ENCODE measurements at places on chromosomes 2 and 18. TPM values are rescaled to one million over a fixed set of nuclear protein-coding genes. Genes with fewer than 3 reads are reported as not detected.
A peak's percentile ranks its signal among the peaks of the same experiment; 100 is the strongest.

DNA sequence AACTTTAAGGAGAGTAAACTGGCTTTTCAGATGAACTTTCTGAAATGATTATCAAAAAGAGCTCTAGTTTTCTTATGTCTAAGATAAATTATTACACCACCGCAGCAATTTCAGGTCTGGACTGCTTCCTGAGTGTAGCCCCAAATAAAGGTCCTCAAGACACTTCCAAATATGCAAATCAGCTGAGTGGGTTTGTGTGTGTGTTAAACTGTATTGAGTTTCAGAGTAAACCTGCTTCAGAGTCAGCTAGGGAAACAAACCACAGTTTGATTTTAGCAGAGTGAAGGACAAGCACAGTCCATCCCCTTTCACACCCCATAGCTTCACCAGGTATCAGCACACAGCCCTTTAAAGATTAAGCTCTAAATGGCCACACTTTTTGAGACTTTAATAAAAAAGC lies 168.7 kb downstream of the NRXN1 start:
- DNase-seq = no peak

- DNase-seq = peak; percentile 16
These were observed 1.5 kb downstream of the IER3IP1 start for GRCh38 chr18:47174545-47175116.

DNA sequence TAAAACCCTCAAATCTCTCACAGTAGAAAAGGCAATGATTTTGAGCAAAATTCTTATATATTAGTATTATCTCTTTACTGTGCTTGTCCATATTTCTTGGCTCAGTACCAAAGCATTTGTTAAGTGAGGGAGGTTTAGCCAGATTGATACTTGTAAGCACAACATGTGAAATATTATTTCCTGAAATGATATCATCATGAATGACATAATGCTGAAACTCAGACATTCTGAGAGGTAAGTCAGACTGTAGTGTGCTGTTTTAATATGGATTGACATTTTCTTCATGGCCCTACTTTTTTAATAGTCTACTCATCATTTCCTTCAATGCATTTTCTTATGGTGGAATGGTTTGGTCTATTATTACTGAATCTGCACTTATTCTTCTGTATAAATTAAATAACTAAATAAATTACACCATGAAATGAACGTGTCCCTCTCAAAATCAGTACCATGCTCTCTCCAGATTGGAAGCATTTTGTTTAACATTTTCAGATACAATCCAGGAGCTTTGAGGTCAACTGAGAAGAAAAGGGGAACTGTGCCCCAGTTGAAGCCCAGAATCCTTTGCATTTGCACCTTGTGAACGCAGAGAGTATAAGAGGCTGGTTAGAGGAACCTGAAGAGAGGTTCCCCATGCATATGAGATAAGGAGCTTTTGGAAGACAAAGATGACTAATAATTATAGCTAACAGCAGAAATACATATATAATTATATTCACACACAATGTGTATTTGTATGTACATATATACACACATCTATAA lies 50.1 kb upstream of the CRACDL start:
- DNase-seq = no peak

- DNase-seq = no peak
These were observed 68.5 kb downstream of the MYO5B start for GRCh38 chr18:50126471-50126870.

DNA sequence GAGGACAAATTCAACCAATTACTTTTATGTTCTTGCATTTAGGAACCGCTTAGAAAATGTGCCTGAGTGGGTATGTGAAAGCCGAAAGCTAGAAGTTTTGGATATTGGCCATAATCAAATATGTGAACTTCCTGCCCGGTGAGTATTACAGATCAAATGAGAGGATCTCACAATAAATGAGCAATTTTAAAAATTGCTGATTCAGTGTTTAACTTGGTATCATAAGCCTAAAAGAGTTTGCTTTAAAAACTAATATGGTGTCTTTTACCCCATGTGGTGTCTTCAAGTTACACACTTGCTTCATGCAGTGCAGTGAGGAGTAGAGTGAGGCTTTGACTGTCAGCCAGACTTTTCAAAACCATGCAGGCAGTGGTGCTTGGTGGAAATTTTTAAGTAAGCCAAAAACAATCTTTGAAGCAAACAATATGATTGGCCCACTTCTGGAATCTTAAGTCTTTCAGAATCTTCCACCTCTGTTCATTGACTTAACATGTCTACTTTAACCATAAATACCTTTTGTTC lies 199.6 kb downstream of the PHLPP1 start:
- DNase-seq = no peak

GRCh38 chr18:45839414-45840395 lies 14.2 kb downstream of the SIGLEC15 start:
- DNase-seq = peak; percentile 71

- DNase-seq = no peak
These were observed 228.6 kb downstream of the CD226 start for GRCh38 chr18:69718912-69719547.

GRCh38 chr2:11617984-11618707 lies 51.8 kb downstream of the NTSR2 start:
- DNase-seq = no peak

GRCh38 chr2:204871231-204871953 lies 326.1 kb downstream of the PARD3B start:
- no peak for DNase-seq

- DNase-seq = no peak
These were observed 65.7 kb downstream of the CAPN13 start for GRCh38 chr2:30741576-30741975.

DNA sequence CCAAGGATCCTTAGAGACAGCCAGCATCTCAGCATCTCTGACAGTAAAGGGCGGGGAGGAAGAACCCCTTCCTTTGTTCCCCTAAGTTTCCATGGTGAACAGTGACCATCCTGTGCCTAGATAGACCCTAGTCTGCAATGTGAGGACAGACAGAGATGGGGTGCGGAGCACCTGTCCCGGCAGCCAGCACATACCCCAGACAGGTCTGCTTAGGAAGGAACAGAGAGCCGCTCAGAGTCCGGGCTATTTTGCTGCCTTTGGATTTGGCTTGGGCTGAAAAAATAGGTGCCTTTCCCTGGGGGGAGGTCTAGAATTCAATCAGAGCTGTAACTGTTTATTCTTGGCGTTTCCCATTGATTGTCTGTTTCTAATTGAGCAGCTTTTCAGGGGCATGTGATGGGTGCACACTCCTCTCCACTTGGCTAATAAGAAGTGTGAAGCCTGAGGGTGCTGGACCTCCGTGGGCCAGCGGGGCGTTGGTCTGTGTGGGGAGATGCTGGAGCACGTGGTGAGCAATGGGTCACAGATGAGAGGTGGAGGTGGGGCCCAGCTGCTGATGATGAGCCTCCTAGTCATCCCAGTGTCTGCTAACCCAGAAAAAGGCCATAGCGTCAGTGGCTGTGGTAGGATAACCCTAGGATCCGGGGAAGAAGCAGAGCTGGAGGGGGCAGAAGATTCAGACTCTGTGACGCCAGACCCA lies 236.8 kb downstream of the SEPTIN10 start:
- no peak for DNase-seq

- no peak for DNase-seq
These were observed 55.3 kb upstream of the NABP1 start for GRCh38 chr2:191622374-191623320.

DNA sequence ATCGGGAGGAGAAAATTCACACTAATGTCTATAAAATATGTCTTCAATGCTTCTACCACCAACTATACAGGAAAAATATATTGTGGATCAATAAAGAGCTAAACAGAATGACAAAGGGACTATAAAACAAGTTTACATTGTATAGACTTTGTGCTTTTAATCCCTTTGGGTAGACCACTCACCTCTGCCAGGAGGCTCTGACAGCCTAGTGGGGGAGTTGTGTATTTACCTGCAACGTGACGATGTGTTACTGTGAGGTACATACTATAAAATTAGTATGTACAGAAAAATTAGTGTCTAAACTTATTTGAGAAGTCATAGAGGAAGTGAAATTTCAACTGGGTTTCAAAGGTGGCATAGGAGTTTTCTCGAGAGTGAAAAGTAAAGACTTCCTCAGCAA lies 243.3 kb upstream of the REG3G start:
- no peak for DNase-seq

DNA sequence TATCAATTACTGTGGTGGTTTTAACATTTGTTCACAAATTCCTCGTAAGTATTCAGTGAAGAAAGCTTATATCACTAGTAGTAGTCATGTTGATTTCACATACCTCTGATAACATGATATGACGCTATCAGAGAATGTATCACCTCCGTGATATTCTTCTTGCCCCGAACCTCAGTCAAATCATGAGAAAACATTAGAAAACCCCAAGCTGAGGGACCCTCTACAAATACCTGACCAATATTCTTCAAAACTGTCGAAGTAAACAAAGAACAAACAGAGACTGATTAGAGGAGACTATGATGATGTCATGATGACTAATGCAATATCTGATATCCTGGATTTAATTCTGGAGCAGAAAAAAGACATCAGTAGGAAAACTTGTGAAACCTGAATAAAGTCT lies 85.6 kb upstream of the SPOPL start:
- no peak for DNase-seq

DNA sequence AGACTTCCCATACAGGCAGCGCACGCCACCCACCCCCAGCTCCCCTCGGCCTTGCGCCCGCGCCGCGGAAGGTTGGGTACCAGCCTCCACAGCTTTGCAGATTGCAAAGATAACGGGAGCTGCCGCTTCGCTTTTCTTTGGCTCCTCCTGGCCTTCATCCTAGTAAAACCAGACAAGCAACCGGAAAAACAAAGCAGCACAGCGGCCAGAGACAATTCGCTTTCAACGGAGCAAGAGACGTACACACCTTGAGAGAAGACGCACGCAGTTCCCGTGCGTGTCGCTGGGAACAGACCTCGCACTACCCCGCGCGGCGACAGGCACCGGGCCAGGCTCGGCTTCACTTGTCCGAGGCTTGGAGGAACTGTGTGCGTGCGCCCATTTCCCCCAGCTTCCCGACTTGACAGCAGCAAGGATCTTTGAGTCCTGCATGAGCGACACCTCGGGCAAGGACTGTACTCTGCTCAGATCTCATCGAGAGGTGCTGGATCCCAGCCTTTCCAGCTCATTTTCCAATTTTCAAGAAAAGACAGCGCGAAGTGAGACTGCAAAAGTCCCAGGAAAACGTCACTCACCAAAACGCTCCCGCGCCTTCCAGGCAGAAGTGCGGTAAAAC lies 964 bp downstream of the ZBTB7C start:
- DNase-seq = no peak

GRCh38 chr2:27915874-27916273 lies 25.3 kb downstream of the BABAM2 start:
- no peak for DNase-seq

DNA sequence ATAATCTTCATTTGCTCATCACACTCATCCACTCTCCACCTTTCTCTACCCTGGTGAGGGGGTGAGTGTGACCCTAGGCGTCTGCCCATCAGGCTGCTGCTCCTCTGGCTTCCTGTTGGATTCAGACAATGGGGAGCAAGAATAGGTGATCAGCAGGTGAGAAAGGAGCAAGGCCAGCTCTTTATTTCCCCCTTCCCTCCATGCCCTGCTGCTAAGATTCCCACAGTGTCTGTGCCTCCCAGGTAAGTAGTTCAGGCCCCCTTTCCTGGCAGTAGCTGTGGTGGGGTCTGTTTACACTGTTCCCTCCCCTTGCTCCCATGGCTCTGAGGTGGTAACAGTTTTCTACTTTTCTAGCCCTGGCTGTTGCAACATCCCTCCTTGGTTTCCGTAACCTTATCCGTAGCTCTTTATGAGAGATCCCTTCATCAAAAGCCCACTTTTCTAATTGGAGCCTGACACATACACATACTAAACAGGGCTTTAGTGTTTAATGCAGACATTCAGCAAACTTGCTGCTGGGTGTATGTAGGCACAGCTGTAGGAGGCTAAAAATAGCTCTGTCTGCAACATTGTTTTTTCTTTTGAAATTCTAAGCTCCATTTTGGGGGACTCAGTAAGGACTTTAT lies 27.5 kb downstream of the MAP2 start:
- DNase-seq = no peak

GRCh38 chr2:64945973-64946768 lies 43.0 kb upstream of the SLC1A4 start:
- DNase-seq = no peak

- DNase-seq = no peak
These were observed 401.7 kb downstream of the TSN start for GRCh38 chr2:122157158-122157557.

DNA sequence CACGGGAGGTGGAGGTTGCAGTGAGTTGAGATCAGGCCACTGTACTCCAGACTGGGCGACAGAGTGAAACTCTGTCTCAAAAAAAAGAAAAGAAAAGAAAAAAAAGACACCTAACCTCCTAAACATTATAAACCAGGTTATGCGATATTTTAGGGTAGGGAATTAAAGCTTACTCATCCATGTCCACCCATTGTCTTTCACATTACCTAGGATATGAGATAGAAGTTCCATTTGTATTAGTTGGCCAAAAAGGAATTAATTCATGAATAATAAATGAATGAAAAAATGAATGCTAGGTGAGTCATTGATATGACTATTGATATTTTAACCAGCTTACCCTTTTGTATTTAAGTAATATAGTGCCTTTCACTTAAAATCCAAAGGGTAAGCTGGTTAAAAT lies 132.9 kb downstream of the FAM161A start:
- DNase-seq = no peak

DNA sequence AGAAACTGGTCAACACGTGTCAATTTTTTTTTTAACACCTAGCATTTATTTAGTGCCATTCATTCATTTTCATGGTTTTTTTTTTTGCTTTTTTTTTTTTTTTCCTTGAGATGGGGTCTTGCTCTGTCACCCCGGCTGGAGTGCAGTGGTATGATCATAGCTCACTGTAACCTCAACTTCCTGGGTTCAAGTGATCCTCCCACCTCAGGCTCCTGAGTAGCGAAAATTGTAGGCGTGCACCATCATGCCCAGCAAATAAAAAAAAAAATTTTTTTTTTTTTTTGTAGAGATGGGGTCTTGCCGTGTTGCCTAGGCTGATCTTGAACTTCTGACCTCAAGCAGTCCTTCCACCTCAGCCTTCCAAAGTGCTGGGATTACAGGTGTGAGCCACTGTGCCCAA lies 21.1 kb downstream of the USP14 start:
- no peak for DNase-seq

- no peak for DNase-seq
These were observed 37.1 kb upstream of the DARS1 start for GRCh38 chr2:136022396-136023146.

The AFF3 gene
- not detected for total RNA-seq

The RNF144A gene
- total RNA-seq = 13.7 TPM

The STPG4 gene
- 12.7 TPM for total RNA-seq

The FKBP1B gene
- total RNA-seq = 5.9 TPM

The SPATA3 gene
- total RNA-seq = not detected

The SLC9A2 gene
- total RNA-seq = 5.7 TPM

The MAPK4 gene
- not detected for total RNA-seq

The DNAJC10 gene
- 178 TPM for total RNA-seq

The RIT2 gene
- not detected for total RNA-seq

The CTDSP1 gene
- 58.0 TPM for total RNA-seq
